ENCODE measurements at places on chromosomes 5 and 9.

DNA sequence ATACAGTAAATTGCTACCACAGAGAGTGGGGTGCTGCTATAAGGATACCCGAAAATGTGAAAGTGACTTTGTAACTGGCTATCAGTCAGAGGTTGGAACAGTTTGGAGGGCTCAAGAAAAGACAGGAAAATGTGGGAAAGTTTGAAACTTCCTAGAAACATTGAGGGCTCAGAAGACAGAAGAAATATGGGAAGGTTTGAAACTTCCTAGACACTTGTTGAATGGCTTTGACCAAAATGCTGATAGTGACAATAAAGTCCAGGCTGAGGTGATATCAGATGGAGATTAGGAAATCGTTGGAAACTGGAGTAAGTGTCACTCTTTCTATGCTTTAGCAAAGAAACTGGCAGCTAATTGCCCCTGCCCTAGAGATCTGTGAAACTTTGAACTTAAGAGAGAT is 1158.6 kb upstream of the CDH6 start:
- no peak for DNase-seq

- DNase-seq = peak; percentile 15
These were observed 163.2 kb downstream of the SH3GL2 start for GRCh38 chr9:17742067-17742466.

DNA sequence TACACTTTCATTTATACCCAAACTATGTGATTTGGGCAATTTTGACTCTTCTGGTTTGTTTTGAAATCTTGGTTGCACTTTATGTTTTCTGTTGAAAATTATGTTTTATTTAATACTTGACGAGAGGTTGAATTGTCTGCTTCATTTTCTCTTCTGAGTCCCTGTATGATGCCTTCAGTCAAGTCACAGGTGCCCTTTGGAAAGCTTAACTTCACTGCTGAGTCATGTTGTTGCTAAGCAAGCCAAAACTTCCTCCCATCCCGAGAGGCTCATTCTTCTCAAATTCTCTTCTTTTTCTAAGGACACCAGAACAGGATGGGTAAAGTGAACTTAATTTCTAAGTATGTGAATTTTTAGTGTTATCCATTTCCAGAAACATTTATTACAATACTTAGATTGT is 455.3 kb upstream of the PTGER4 start:
- DNase-seq = no peak

- DNase-seq = no peak
These were observed 17.0 kb downstream of the FOCAD start for GRCh38 chr9:20701060-20701459.

- no peak for DNase-seq
These were observed 124.3 kb downstream of the FGF1 start for GRCh38 chr5:142561486-142562097.

Data from neuronal stem cell (in vitro differentiated cells).